SK-N-SH (cell line): ENCODE measurements at places on chromosomes 12 and 14.

DNA sequence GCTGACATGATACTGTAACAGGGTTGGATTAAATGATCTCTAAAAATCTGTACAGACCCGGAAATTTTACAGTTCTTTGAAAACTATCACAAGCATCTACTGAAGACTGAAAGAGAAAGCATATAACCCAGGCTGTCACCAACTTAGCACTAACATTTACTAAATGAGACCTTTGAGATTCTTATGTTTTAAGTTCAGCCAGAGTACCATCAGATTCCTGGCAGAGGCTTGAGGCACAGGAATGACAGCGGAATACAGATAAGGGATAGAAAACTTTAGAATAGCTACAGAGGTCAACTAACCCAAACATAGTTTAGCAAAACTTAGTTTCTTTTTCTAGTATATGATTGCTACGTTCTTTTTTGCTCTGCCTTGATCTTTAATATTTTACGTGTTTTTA lies 91.6 kb upstream of the FERMT2 start:
- DNase-seq: no peak

DNA sequence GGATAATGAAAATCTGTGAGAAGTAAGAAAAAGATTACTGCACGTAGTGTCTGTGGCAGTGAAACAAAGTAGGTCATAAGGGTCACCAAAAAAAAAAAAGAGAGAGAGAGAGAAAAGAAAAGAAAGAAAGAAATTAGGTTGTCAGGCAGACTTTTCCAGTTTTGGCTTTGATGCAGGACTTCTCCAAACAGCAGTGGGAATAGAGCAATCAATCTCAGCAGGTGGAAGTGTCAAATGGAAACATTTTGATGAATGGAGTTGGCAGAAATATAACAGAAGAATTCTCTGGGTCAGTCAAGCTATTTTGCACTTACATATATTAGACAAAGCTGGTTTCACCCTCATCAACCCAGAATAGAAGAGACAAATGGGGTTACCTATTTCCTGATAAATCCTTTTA lies 745.8 kb downstream of the SLC6A15 start:
- no peak for DNase-seq

DNA sequence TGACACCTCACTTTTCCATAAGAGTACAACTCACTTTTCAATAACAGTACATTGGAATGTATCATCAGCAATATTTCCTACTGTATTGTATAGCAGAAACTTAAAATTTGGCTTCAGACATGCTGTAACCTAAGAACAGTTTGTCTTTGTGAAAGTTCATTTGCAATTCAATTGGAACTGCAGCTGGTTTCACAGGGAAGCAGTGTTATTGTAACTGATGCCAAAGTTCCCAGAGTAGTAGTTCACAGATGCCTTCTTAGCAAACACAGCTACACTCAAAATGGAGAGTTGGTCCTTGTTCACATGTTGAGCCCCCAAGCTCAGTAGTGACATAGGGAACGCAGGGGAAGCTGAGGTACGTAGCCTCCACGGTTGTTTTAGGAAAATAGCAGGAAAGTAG lies 23.3 kb downstream of the PPP1R36 start:
- no peak for DNase-seq

DNA sequence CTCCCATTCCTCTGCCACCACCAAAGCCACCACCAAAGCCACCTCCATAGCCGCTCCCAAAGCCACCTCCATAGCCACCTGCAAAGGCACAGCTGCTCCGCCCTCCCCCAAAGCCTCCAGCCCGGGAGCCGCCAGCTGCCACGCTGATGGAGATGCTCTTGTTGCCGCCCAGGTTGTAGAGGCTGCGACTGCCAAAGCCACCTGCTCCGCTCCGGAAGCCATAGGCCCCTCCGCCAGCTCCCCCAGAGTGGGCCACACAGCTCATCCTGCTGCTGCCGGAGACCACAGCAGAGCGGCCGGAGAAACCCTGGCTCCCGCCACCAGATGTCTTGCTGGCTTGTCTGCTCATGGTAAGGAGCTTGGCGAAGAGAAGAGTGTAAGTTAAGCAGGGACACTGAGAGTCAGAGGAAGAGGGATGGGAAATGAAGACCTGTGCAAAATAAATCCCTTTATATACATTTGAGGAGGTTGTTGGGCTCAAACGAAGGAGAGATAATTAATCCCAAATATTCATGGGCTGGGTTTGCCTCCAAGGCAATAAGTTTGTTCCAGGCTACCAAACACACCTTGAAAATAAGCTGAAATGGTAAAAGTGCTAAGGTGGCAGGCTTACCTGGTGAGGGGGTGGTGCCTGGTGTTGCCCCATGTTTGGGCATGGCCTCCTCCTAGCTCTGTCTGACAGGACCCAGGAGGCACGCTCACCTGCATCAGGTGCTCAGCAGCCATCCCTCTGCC lies at the start of gene KRT3:
Gene KRT3, minus strand, starts transcription at position 424 of the 735 bp plus-strand sequence. Its CDS starts 75 bp downstream, at position 349.
- no peak for DNase-seq
